Sigmoid colon (tissue), 7 donors: ENCODE measurements at places on chromosomes 2 and 18. TPM values are rescaled to one million over a fixed set of nuclear protein-coding genes. Genes with fewer than 3 reads are reported as not detected.

The NEURL3 gene
- 6.4 TPM for polyA plus RNA-seq

GRCh38 chr2:225668606-225669266 is 269.2 kb downstream of the NYAP2 start:
- H3K27me3 ChIP-seq = no peaks in the 10 kb centered on the region
- no peaks in the 10 kb centered on the region for H3K36me3 ChIP-seq
- no peak overlapping the region for H3K4me3 ChIP-seq
- H3K27ac ChIP-seq = no peak overlapping the region
- DNase-seq = no peak
- peaks cover 8% of the 10 kb centered on the region for H3K4me1 ChIP-seq

The CPS1 gene
- not detected for polyA plus RNA-seq

GRCh38 chr18:65230311-65230710 is 520.5 kb upstream of the CDH7 start:
- no peak overlapping the region for H3K27ac ChIP-seq
- no peaks in the 10 kb centered on the region for H3K27me3 ChIP-seq
- DNase-seq = no peak
- H3K4me1 ChIP-seq = no peaks in the 10 kb centered on the region
- no peaks in the 10 kb centered on the region for H3K36me3 ChIP-seq

The PLA2R1 gene
- 1.8 TPM for polyA plus RNA-seq

The HSPE1 gene
- 267 TPM for polyA plus RNA-seq

DNA sequence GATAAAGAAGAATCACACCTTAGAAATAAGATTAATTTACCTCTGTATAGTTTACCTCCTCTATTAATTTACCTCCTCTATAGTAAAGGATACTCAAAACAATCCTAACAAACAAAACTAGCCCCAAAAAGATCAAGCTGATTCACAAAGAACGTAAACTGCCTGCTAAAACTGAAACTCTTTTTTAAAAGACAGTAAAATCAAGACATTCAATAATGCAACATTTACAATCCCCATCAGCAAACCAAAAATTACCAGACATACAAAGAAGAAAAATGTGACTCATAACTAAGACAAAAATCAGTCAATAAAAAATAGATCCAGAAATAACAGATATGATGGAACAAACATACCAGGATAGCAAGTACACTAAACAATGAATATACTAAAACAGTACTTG is 215.7 kb downstream of the ZEB2 start:
- no peaks in the 10 kb centered on the region for H3K4me1 ChIP-seq
- H3K27me3 ChIP-seq = no peaks in the 10 kb centered on the region
- H3K4me3 ChIP-seq = no peak overlapping the region
- DNase-seq = no peak
- H3K36me3 ChIP-seq = no peaks in the 10 kb centered on the region

DNA sequence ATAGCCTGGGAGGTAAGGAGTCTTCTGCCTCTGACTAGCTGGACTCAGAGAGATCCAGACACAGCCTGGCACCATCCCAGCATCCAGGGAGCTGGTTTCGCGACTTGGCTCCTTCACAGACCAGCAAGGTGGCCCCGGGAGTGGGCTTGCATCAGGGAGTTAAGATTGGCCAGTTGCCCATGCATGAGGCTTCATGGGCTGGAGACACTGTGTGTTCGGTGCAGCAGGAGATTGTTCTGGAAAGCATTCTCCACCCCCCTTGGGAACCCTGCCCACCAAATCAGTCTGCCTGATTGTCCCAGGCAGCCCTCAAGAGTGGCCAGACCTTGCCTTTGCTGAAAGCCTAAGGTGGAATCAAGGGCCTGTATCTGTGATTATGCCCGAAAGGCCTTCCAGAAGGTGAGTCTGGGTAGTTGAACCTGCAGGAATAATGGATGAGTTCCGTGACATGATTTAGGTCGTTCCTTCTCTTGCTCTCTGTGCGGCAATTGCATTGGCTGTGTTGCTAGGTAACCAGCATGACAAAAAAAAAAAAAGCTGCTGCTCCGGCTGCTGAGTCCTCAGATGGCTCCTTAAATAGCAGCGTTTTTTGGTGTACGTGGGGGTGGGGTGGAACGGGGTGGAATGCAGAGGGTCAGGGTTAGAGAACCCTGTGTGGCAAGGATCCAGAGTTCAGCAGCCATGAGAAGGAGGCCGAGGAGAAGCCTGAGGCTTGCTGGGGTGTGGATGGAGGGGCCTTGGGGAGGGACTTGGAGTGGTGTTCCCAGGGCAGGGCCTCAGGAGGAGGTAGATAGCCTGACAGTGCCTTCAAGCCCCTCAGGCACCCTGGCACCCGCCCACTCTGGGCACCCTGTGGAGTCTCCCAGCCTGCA is 93.0 kb upstream of the MCFD2 start:
- no peak overlapping the region for H3K4me3 ChIP-seq
- H3K27ac ChIP-seq = peak overlapping the region; percentile 91
- peak; percentile 90 for DNase-seq
- no peaks in the 10 kb centered on the region for H3K27me3 ChIP-seq
- no peaks in the 10 kb centered on the region for H3K36me3 ChIP-seq

GRCh38 chr2:73091164-73091563 is 19.7 kb upstream of the SFXN5 start:
- DNase-seq = no peak
- H3K4me3 ChIP-seq = no peak overlapping the region
- no peak overlapping the region for H3K27ac ChIP-seq
- H3K36me3 ChIP-seq = peaks cover 7% of the 10 kb centered on the region
- peaks cover 43% of the 10 kb centered on the region for H3K4me1 ChIP-seq
- no peaks in the 10 kb centered on the region for H3K27me3 ChIP-seq

- H3K4me1 ChIP-seq = no peaks in the 10 kb centered on the region
- no peak overlapping the region for H3K27ac ChIP-seq
Observed at GRCh38 chr18:40035966-40036365, 1919.1 kb upstream of the PIK3C3 start.

DNA sequence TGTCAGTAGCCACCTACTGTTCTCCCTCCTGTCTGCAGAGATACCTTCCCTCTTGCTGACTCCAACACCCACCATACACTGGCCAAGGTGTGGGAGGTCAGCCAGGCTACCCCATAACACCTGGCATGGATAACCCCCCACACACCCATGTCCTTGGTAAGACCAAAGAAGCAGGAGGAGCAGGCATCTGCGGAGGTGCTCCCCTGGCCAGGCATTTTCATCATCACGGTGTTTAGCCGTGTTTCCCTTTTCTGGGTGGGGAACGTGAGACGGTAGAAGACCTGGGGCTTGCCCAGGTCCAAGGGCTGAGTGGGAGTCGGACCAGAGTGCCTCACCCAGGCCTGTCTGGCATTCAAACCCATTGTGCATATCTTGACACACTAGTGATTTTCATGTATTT is 150.3 kb downstream of the SMAD7 start:
- no peaks in the 10 kb centered on the region for H3K27me3 ChIP-seq
- H3K4me3 ChIP-seq = no peak overlapping the region
- no peak overlapping the region for H3K27ac ChIP-seq
- H3K36me3 ChIP-seq = peaks cover 5% of the 10 kb centered on the region
- no peak for DNase-seq

- H3K4me1 ChIP-seq = no peaks in the 10 kb centered on the region
- no peaks in the 10 kb centered on the region for H3K36me3 ChIP-seq
- no peaks in the 10 kb centered on the region for H3K27me3 ChIP-seq
- H3K4me3 ChIP-seq = no peak overlapping the region
- peak overlapping the region; percentile 56 for H3K27ac ChIP-seq
Observed at GRCh38 chr2:191927319-191927867, 80.5 kb upstream of the CAVIN2 start.

DNA sequence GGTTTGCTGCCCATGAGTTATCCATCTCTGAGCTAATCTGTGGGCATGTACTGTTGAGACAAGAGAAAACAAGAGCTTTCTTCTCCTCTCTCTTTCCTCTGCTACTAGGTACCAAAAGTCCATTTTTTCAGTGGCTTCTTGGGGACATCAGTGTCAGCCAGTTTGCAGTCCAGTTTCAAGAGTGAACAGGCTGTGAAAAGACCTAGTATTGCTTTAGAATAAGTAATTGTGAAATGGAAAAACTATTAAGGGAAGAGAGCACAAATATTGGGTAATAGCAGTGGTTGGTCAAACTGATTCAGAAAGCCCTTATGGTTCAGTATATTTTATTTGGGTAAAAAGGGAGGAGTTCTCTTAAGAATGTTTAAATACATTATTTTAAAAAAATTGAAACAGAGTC is 33.0 kb upstream of the MEP1B start:
- no peak overlapping the region for H3K27ac ChIP-seq
- H3K4me1 ChIP-seq = no peaks in the 10 kb centered on the region
- H3K27me3 ChIP-seq = no peaks in the 10 kb centered on the region
- no peak overlapping the region for H3K4me3 ChIP-seq
- no peak for DNase-seq

- no peaks in the 10 kb centered on the region for H3K36me3 ChIP-seq
- H3K27ac ChIP-seq = no peak overlapping the region
- no peak overlapping the region for H3K4me3 ChIP-seq
Observed at GRCh38 chr2:12675801-12676200, 40.9 kb upstream of the TRIB2 start.

- H3K36me3 ChIP-seq = no peaks in the 10 kb centered on the region
- H3K27me3 ChIP-seq = no peaks in the 10 kb centered on the region
- no peak overlapping the region for H3K27ac ChIP-seq
- H3K4me3 ChIP-seq = no peak overlapping the region
- no peaks in the 10 kb centered on the region for H3K4me1 ChIP-seq
Observed at GRCh38 chr18:21714474-21714873, 9.9 kb upstream of the ABHD3 start.

The CCDC85A gene
- polyA plus RNA-seq = 0.58 TPM

GRCh38 chr2:16246281-16246850 is 306.0 kb downstream of the MYCN start:
- H3K36me3 ChIP-seq = no peaks in the 10 kb centered on the region
- DNase-seq = no peak
- no peak overlapping the region for H3K27ac ChIP-seq
- no peaks in the 10 kb centered on the region for H3K27me3 ChIP-seq

- H3K4me1 ChIP-seq = no peaks in the 10 kb centered on the region
- no peak for DNase-seq
- no peaks in the 10 kb centered on the region for H3K36me3 ChIP-seq
- H3K27me3 ChIP-seq = no peaks in the 10 kb centered on the region
Observed at GRCh38 chr18:48452861-48453323, 43.7 kb upstream of the ZBTB7C start.

The ACMSD gene
- polyA plus RNA-seq = not detected

- peaks cover 10% of the 10 kb centered on the region for H3K36me3 ChIP-seq
- DNase-seq = no peak
- H3K4me1 ChIP-seq = no peaks in the 10 kb centered on the region
Observed at GRCh38 chr2:112523291-112523777, 18.9 kb upstream of the POLR1B start.

The PPP1R1C gene
- polyA plus RNA-seq = 3.5 TPM

The MFF gene
- 90.2 TPM for polyA plus RNA-seq

- peaks cover 11% of the 10 kb centered on the region for H3K27me3 ChIP-seq
- peak overlapping the region; percentile 99 for H3K27ac ChIP-seq
- DNase-seq = peak; percentile 95
- H3K36me3 ChIP-seq = peaks cover 41% of the 10 kb centered on the region
- H3K4me3 ChIP-seq = peak overlapping the region; percentile 50
Observed at GRCh38 chr2:219452361-219453317, 18.0 kb downstream of the SPEG start.

The AGPS gene
- 17.3 TPM for polyA plus RNA-seq

GRCh38 chr2:85448461-85449213 is 30.1 kb downstream of the SH2D6 start:
- H3K36me3 ChIP-seq = no peaks in the 10 kb centered on the region
- peaks cover 21% of the 10 kb centered on the region for H3K4me1 ChIP-seq
- H3K27ac ChIP-seq = no peak overlapping the region
- no peaks in the 10 kb centered on the region for H3K27me3 ChIP-seq

- no peak for DNase-seq
- no peaks in the 10 kb centered on the region for H3K36me3 ChIP-seq
- no peak overlapping the region for H3K4me3 ChIP-seq
- no peak overlapping the region for H3K27ac ChIP-seq
Observed at GRCh38 chr2:46157966-46158310, 139.3 kb upstream of the EPAS1 start.

GRCh38 chr2:201500534-201500933 is 49.0 kb downstream of the STRADB start:
- H3K27ac ChIP-seq = no peak overlapping the region
- no peaks in the 10 kb centered on the region for H3K36me3 ChIP-seq
- no peaks in the 10 kb centered on the region for H3K4me1 ChIP-seq
